Activated naive CD8-positive, alpha-beta T cell treated with anti-CD3 and anti-CD28 coated beads, Interleukin-2, amount 10 ng/mL, durations not matched to agents 7 days and 5 days (primary cell): ENCODE measurements at places on chromosomes 7 and 10. TPM values are rescaled to one million over a fixed set of nuclear protein-coding genes. Genes with fewer than 3 reads are reported as not detected.
A peak's percentile ranks its signal among the peaks of the same experiment; 100 is the strongest.

GRCh38 chr10:24622781-24623301 lies 100.8 kb downstream of the ARHGAP21 start:
- no peak for DNase-seq
- H3K4me3 ChIP-seq, result peak overlapping the region; percentile 6

CCDC146 gene
- 9.9 TPM for total RNA-seq

DNA sequence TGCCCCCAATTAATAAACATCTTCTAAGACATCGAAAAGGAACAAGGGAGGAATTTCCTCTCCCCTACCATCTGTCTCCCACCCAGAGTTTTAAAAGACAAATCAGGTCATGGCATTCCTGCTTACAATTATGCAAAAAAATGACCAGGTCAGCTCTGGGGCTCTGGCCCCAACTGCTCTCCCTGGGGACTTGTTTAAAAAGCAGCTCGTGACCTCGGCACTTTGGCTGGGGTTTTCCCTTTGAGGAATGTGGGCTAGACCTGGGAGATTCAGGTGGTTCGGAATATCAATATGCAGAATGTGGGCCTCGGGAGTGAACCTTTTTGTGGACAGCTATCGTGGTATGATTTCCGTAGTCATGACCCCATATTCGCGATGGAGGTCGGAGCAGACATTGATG lies 648 bp upstream of the RADIL start:
- no peak for DNase-seq
- H3K4me1 ChIP-seq, result peaks cover 4% of the 10 kb centered on the region
- no peaks in the 10 kb centered on the region for H3K36me3 ChIP-seq
- no peak overlapping the region for H3K27ac ChIP-seq
- no peak overlapping the region for H3K4me3 ChIP-seq

- no peaks in the 10 kb centered on the region for H3K36me3 ChIP-seq
- no peak overlapping the region for H3K27ac ChIP-seq
- H3K4me3 ChIP-seq, result peak overlapping the region; percentile 82
Observed at GRCh38 chr10:101067356-101068083, 5.7 kb downstream of the KAZALD1 start.

- H3K4me3 ChIP-seq, result no peak overlapping the region
- peaks cover 7% of the 10 kb centered on the region for H3K4me1 ChIP-seq
- H3K36me3 ChIP-seq, result peaks cover 2% of the 10 kb centered on the region
- no peak for DNase-seq
- peaks cover 10% of the 10 kb centered on the region for H3K27me3 ChIP-seq
- H3K27ac ChIP-seq, result no peak overlapping the region
Observed at GRCh38 chr10:78892338-78893176, 176.2 kb upstream of the ZMIZ1 start.

GRCh38 chr10:80260295-80261243 lies 28.9 kb downstream of the MAT1A start:
- H3K36me3 ChIP-seq, result no peaks in the 10 kb centered on the region
- H3K27ac ChIP-seq, result no peak overlapping the region
- peaks cover 6% of the 10 kb centered on the region for H3K27me3 ChIP-seq
- peaks cover 1% of the 10 kb centered on the region for H3K4me1 ChIP-seq
- peak; percentile 45 for DNase-seq

DNA sequence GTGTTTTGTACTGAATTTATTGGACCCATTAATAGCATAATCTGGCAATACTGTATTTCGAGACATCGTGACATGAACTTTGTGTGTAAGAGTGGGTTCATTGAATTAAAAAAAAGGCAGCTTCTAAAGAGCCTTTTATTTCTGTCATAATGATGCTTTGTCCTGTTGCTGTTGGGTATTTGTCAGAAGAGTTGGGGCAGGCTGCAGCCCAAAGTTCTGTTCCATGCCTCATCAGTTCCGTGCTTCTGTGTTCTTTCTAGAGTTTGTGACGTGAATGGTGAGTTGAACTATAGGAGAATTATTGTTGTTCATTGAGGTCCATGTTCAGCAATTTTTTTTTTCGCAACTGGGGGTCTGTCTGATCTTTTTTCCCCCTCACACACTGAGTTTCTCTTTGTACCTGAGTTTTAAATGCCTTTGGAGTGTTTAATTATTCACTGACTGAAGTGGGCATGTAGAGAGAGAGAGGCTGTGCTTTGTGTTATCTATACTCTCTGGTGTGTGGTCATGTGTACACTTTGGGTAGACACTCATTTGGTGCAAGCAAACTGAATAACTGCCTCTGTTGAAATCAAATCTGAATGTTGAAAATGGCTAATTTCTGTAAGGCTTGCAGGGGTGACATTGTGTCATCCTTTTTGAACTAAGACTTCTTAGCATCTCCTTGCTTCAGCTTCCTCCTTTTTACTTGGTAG lies 69.8 kb downstream of the ADD3 start:
- H3K27ac ChIP-seq, result peak overlapping the region; percentile 95
- no peak for DNase-seq
- H3K36me3 ChIP-seq, result peaks cover 13% of the 10 kb centered on the region
- H3K27me3 ChIP-seq, result no peaks in the 10 kb centered on the region

DNA sequence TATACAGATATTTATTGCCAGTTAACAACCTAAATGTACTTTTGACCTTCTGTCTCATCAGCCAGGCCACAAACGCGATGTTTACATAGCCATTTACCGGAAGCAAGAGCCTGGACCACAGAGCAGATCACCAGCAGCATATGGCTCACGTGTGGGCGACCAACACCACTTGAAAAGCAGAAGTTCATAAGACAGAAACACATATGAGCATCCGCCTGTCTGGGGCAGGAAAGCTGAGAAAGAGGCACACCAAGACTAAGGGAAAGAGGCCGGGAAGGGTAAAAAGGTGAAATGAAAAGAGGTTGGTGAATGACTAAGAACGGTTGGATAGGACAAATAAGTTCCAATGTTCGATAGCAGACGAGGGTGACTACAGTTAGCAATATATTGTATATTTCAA lies 1.3 kb downstream of the ABCB1 start:
- peak; percentile 49 for DNase-seq
- H3K27ac ChIP-seq, result peak overlapping the region; percentile 4
- peaks cover 13% of the 10 kb centered on the region for H3K27me3 ChIP-seq

DNA sequence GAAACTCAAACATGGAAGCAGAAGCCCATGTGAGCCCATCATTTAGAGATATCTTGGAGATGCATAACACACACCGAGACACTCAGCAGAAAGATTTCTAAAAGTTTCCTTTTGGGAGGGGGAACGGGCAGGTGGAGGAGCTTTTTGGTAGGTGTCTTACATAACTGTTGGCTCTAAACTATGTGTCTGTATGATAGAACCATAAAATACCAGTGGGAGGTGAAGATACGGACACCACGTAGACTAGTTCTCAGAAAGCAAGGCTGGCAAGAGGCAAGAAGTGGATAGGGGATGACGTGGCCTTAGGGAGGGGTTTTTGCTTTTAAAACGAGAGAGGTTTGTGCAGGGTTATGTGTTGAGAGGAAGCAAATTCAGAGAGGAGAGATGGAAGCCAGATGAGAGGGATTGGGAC lies 36.5 kb downstream of the IL15RA start:
- peaks cover 2% of the 10 kb centered on the region for H3K4me1 ChIP-seq
- H3K4me3 ChIP-seq, result no peak overlapping the region
- H3K27ac ChIP-seq, result no peak overlapping the region
- H3K36me3 ChIP-seq, result peaks cover 15% of the 10 kb centered on the region
- DNase-seq, result no peak
- no peaks in the 10 kb centered on the region for H3K27me3 ChIP-seq

RHBDD2 gene
- 33.1 TPM for total RNA-seq

CLCN1 gene
- total RNA-seq, result 0.08 TPM

GRCh38 chr7:133633055-133633454 lies 380.2 kb downstream of the EXOC4 start:
- H3K27ac ChIP-seq, result no peak overlapping the region
- DNase-seq, result no peak
- H3K27me3 ChIP-seq, result no peaks in the 10 kb centered on the region
- no peaks in the 10 kb centered on the region for H3K4me1 ChIP-seq
- H3K36me3 ChIP-seq, result peaks cover 8% of the 10 kb centered on the region

PLXNA4 gene
- total RNA-seq, result 16.5 TPM

INA gene
- total RNA-seq, result not detected

GRCh38 chr10:35218339-35218955 lies 91.8 kb downstream of the CREM start:
- H3K4me3 ChIP-seq, result peak overlapping the region; percentile 61
- peaks cover 29% of the 10 kb centered on the region for H3K4me1 ChIP-seq

GRCh38 chr7:108086546-108086945 lies 43.6 kb downstream of the LAMB4 start:
- no peak for DNase-seq
- H3K4me3 ChIP-seq, result no peak overlapping the region
- no peak overlapping the region for H3K27ac ChIP-seq

FAM25C gene
- total RNA-seq, result not detected

GRCh38 chr10:132401401-132402118 lies 4.6 kb downstream of the PWWP2B start:
- no peaks in the 10 kb centered on the region for H3K27me3 ChIP-seq
- no peaks in the 10 kb centered on the region for H3K36me3 ChIP-seq
- H3K4me3 ChIP-seq, result no peak overlapping the region
- peaks cover 5% of the 10 kb centered on the region for H3K4me1 ChIP-seq
- H3K27ac ChIP-seq, result no peak overlapping the region
- no peak for DNase-seq

DNA sequence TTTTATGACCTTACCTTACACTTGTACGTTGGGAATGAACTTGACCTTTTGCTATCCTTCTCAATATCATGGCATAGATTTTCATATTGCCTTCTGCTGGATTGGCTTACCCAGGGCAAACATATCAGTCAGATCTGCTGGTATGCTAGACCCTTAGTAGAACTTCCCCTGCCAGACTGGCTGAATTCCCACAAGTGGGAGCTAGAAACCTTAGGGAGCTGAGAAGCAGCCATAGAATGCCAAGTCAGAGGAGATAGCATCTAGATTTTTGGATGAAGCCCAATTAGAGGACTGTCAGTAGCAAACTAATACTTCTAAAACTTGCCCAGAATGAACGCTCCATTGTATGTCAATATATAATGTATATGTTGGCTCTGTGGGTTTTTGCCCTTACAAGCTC lies 385.0 kb downstream of the NXPH1 start:
- H3K4me3 ChIP-seq, result no peak overlapping the region
- H3K36me3 ChIP-seq, result no peaks in the 10 kb centered on the region
- no peaks in the 10 kb centered on the region for H3K27me3 ChIP-seq
- no peaks in the 10 kb centered on the region for H3K4me1 ChIP-seq

GRCh38 chr7:27939893-27940292 lies 199.9 kb downstream of the TAX1BP1 start:
- H3K27me3 ChIP-seq, result no peaks in the 10 kb centered on the region
- H3K27ac ChIP-seq, result no peak overlapping the region
- no peak for DNase-seq
- peaks cover 2% of the 10 kb centered on the region for H3K36me3 ChIP-seq

DNA sequence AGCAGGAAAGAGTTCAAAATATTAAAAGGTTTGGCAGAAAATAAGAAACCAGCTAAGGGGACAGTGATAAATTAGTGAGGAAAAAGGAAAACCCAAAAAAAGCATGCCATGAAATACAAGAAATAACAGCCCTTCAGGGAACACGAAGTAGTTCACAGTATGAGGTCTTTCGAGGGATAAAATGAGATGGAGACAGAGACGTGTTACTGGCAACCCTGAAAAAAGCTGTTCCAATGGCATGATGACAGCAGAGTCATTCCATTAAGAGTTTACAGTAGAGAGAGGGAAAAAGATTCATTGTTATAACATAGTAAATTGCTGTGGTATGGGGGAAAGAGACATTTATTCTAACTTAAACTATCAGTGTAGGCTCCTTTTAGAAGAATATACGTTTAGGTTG lies 391.2 kb downstream of the ANKRD7 start:
- H3K4me1 ChIP-seq, result no peaks in the 10 kb centered on the region
- H3K27ac ChIP-seq, result no peak overlapping the region
- H3K36me3 ChIP-seq, result no peaks in the 10 kb centered on the region
- H3K4me3 ChIP-seq, result no peak overlapping the region
- no peaks in the 10 kb centered on the region for H3K27me3 ChIP-seq

DNA sequence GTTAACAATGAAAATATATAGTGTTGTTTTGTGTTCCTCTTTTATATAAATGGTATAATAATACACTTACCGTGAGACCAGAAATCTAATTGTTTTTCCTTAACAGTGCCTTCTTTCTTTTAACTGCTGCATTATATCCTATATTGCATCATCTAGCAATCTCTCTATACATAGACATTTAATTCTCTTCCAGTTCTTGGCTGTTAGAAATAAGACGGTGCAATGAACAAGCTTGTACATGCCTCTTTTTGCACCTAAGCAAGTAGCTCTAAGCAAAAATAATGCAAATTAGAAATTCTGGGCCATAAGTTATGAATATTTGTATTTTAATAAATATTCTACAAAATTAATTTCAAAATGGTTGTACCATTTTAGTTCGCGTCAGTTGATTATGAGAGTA lies 55.9 kb upstream of the AHR start:
- no peaks in the 10 kb centered on the region for H3K27me3 ChIP-seq
- H3K4me3 ChIP-seq, result no peak overlapping the region
- no peak overlapping the region for H3K27ac ChIP-seq
- H3K4me1 ChIP-seq, result no peaks in the 10 kb centered on the region
- no peak for DNase-seq
- H3K36me3 ChIP-seq, result peaks cover 13% of the 10 kb centered on the region

ZNF282 gene
- total RNA-seq, result 24.7 TPM

DNA sequence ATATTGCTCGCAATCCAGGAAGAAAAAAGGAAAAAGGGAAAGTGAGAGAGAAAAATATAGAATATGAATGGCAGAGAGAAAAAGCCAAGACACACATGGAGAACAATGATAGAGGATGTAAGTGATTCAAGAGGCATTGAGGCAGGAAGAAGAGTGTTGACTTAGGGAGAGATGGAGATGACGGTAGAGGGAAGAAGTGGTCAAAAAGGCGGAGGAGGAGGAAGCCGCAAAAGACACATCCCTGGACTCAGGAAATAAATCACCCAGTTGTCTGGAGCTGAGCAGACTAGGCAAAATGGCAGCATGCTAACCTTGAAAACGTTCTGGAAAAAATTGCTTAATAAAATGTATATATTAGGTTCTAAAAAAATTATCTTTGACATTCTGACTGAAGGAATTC lies 17.7 kb upstream of the GPR37 start:
- no peak overlapping the region for H3K4me3 ChIP-seq
- no peaks in the 10 kb centered on the region for H3K4me1 ChIP-seq
- no peak overlapping the region for H3K27ac ChIP-seq
- no peak for DNase-seq
- H3K27me3 ChIP-seq, result peaks cover 3% of the 10 kb centered on the region

COL28A1 gene
- not detected for total RNA-seq
